ENCODE measurements at places on chromosomes 5 and 9.
A peak's percentile ranks its signal among the peaks of the same experiment; 100 is the strongest.

GRCh38 chr9:134204991-134205578 lies 40.7 kb upstream of the RNU6ATAC start:
- DNase-seq: peak; percentile 57

DNA sequence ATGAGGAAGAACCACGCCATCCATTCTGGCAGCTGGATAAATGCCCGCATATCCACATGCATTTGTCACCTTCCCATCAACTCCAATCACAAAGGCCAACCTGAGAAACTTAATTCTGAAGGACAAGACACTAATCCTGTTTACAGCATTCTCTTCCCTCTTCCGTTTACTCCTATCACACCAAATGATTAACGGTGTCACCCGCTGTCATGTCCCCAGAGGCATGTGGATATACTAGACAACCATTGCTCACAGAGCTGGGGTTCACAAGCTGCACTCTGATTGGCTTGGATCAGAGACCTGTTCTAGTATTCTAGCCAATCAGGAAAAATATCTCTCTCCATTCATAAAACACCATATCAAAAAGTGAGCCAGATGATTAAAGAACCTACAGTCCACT lies 3.6 kb downstream of the MACROH2A1 start:
- DNase-seq: no peak

DNA sequence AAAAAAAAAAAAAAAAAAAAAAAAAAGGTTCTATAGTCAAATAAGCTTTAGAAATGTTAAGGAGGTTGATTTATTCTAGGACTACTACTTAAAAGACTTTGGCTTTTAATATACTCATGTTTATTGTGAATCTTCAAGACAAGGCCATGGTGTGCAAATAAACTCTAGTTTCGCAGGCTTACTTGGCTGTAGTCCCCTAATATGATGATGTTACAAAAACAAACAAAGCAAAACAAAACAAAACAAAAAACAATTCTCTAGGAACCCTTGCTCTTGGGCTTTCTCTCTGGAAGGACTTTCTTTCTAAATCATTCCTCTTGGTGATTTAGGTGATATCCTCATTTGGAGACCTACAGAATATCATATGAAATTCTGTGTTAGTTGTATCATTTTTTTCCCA lies 172.0 kb downstream of the GDNF start:
- DNase-seq: no peak

GRCh38 chr9:113701774-113702755 lies 174.0 kb upstream of the ZNF618 start:
- DNase-seq: no peak

DNA sequence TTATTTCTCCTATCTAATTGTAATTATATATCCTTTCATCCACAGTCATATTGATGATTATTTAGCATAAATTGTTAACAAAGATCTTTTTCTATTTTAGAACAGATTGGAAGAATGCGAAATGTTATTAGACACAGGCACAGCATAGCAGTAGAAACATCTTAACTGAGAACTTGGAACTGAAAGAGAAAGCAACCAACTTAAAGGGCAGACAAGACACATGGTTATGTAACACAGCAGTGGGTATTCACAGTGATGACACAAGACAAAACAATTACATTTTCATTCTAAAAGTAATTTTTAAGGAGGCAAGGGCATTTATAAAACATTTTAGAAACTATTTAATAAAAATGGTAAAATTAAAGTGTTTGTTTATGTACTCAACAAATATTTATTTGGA lies 57.7 kb upstream of the MEF2C start:
- DNase-seq: no peak

DNA sequence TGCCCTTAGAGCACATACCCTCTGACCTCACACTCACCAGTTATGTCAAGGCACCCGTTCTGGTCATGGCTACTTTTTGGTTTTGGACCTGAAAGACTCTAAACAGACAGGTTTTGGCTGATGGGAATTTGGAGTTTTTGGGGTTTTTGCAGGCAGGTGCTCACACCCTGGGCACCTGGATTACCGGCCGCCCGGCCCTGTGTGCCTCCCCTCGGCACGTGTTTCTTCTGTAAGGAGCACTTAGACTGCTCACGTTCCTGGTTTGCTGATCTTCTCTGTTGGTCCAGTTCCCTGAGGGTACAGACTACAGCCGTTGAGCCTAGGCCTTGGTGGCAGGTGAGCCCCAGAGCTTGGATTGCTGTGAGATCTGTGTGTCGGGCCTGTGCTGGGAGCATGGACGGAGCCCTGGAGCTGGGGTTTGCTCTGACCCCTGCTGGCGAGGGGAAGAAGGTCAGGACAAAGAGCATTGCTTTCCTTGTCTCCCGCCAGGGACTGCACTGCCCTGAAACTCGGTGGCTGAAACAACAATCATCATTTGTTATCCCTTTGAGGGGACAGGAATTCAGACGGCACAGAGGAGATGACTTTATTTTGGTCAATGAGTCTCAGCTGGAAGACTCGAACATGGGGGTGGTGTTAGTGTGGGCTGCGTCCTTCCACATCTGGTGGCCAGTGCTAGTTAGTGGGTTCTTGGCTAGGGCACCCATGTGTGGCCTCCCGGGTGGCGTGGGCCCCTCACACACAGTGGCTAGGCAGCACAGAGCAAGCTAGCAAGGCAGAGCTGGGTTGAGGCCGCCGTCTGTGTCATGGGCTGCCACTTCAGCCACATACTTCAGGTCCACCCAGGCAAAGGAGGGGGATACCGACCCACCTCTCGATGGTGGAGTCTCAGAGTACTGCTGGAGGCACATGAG lies 76.4 kb downstream of the EHMT1 start:
- DNase-seq: peak; percentile 30

GRCh38 chr9:106644661-106645060 lies 218.3 kb upstream of the ZNF462 start:
- DNase-seq: no peak

DNA sequence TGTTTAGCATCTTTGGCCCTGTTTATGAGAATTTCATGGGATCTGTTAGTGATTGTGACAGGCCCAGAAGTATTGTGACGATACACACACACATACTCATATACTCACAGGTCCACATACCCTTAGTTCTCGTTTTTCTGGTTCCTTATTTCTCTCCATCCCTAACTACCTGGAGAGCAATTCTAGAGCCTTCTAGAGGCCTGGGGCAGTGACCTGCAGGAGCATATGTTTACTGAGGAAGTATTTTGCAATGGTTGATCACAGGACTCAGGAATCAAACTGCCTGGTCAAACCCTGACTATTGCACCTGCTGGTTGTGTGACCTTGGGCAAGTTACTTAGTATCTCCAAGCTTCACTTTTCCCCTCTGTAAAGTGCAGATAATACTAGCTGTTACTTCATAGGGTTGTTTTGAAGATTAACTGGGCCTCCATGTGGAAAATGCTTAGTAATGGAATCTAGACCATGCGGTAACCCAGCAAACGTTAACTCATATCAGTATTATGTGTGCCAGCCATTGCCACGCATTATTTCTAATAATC lies 8.7 kb downstream of the PAPPA start:
- DNase-seq: no peak

- no peak for DNase-seq
These were observed 268.8 kb downstream of the MLLT3 start for GRCh38 chr9:20353524-20353923.

DNA sequence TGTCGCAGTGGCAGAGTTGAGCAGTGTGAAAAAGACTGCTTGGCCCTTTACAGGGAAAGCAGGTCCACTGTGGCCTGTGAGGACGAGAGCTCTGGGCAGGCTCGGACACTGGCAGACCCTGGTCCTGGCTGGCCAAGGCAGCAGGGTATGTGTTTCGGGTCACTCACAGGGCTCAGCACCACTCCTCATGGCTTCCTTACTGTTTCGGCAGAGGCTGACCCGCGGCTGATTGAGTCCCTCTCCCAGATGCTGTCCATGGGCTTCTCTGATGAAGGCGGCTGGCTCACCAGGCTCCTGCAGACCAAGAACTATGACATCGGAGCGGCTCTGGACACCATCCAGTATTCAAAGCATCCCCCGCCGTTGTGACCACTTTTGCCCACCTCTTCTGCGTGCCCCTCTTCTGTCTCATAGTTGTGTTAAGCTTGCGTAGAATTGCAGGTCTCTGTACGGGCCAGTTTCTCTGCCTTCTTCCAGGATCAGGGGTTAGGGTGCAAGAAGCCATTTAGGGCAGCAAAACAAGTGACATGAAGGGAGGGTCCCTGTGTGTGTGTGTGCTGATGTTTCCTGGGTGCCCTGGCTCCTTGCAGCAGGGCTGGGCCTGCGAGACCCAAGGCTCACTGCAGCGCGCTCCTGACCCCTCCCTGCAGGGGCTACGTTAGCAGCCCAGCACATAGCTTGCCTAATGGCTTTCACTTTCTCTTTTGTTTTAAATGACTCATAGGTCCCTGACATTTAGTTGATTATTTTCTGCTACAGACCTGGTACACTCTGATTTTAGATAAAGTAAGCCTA lies 15.7 kb downstream of the SQSTM1 start:
- DNase-seq: no peak

DNA sequence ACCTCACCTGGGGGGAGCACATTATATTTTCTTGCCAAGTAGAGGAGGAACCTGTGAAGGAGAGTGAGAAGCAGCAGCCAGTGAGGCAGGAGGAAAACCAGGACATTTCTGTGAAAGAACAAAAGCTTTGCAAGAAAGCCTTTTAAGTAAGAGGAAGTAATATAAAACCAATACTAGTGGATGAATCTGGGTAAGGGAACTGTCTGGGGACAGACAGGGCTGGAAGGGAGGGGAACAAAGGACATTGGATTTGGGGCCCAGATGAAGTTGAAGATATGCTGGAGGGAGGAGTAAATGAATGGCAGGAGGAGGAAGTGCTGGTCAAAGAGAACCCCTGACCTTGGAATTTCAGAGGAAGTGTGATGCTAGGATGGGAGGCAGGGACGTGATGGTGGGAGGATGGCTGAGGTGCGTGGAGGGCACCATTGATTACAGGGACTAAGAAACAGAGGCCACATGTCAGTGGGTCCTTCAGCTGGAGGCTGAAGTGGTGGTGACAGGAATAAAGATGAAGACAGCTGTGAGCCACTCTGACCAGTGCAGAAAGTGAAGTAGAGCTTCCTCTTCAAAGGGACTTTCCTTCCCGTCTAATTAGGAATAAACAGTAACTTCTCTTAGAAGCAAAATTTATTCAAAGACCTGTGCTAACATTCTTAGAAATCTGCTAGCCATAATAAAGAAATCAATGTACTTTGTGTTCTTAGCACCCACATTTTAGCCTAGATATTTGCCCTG lies 43.5 kb upstream of the FABP6 start:
- DNase-seq: no peak

DNA sequence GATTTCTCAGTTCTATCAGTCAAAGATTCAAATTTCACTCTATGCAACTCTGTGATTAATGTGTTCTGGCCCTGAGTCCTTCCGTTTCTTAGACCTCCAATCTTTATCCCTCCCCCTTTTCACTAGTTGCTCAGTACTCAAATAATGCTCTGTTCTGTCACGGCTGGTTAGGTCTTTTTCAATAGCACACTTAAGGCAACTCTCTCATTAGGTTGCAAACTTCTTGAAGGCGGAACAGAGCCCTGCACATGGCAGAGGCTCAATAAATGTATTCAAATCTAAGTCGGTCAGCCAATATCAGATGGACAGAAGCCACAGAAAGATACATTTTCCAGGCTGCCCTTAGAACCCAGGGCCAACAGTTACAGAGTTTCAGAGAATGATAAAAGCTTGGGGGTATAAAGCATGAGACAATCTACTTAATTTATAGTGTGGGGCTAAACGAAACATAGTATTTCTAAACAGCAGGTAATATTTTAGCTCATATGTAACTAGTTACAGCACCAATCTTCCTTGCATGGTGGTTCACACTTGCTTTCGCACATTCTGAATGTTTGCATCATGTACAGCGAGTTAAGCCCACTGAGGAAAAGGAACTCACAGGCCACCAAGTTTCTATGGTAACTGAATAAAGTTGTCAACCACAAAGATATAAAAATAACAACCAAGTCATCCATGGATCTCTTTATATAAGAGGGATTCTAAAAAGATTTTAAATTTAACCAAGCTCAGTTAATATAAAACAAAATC lies 67.1 kb upstream of the GOLPH3 start:
- no peak for DNase-seq

DNA sequence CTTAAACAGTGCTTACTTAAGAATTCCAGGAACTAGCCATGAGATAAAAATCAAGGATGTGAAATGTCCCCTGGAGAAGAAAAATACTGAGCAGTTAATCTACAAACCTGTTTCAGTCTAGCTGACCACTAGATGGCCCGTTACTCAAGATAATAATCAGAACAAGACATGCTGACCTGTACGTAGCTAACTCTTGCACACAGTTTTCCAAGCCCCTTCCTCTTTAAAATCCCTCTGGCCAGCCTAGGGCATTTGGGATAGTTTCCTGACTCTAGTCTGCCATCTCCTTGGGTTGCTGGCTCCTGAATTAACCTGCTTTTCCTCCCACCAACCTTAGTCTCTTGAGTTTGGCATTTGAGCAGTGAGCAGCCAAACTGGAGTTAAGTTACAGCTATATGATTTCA lies 59.2 kb upstream of the TRAF1 start:
- DNase-seq: peak; percentile 44

DNA sequence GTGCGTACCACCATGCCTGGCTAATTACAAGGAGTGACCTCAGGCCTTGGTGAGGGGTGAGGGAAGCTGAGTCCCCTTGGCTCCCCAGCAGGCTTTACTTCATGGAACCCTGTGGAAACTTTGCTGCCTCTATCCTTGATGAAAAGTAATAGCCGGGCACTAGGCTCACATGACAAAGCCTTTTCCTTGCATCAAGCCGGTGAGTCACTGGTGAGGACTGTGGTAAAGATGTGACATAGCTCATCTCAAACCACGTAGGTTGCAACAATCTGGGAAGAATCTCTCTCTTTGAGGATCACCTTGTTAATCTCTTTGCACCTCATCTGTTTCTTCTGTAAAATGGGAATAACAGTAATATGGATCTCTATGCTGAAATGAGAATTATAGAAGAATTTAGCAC lies 116.3 kb upstream of the SLC25A48 start:
- peak; percentile 81 for DNase-seq

DNA sequence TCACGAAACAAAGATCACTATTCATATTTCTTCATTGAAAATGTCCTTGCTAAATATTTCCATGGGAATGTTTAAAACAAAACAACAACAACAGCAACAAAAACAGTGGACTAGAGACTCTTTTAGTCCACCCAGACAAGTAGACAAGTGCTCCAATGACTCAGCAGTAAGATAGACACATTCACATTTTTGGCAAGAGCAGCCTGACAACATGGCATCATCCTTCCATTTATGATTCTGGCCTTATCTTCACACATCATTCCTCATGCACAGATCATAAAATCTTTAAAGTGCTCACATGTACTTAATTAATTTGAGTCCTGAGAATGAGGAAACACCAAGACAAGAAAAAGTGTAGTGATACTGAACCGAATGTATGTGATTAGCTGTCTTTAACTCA lies 132.6 kb upstream of the PDE4D start:
- peak; percentile 80 for DNase-seq

DNA sequence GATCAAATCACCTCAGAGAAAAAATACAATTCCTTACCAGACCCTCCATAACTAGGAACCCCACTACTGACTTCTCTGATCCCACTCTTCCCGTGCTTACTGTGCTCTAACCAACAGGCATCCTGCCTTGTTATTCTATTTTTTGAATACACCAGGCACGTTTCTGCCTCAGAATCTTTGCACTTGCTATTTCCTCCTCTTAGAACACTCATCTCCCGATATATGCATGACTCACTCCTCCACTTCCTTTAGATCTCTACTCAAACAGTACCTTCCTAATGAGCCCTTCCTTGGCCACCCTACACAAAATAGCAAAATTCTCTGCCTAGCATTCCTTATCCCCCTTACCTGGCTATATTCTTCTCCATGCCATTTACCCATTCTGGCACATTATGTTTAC lies 43.9 kb downstream of the MAPKAP1 start:
- peak; percentile 69 for DNase-seq

- no peak for DNase-seq
These were observed 9.0 kb downstream of the FOXB2 start for GRCh38 chr9:77028478-77028877.

- no peak for DNase-seq
These were observed 62.2 kb downstream of the NTRK2 start for GRCh38 chr9:84731696-84732095.
